Cerebellar cortex (tissue), 1 donor: ENCODE measurements at places on chromosomes 12 and 14.
A peak's percentile ranks its signal among the peaks of the same experiment; 100 is the strongest.

DNA sequence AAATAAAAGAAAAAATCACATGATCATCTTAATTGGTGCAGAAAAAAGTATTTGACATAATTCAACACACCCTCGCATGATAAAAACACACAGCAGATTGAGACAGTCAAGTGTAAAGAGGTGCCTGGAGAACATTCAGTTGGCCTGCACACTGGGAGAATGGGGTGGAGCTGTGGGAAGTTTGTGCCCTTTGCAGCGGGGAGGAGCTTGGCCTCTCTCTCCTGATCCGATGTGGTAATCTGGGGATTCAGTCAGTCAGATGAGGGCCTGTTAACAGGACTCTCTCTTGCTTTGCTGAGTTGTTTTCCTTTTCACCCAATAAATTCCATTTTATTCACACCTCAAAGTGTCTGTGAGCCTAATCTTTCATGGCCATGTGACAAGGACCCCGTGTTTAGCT lies 5.9 kb downstream of the SERPINA6 start:
- DNase-seq = no peak

DNA sequence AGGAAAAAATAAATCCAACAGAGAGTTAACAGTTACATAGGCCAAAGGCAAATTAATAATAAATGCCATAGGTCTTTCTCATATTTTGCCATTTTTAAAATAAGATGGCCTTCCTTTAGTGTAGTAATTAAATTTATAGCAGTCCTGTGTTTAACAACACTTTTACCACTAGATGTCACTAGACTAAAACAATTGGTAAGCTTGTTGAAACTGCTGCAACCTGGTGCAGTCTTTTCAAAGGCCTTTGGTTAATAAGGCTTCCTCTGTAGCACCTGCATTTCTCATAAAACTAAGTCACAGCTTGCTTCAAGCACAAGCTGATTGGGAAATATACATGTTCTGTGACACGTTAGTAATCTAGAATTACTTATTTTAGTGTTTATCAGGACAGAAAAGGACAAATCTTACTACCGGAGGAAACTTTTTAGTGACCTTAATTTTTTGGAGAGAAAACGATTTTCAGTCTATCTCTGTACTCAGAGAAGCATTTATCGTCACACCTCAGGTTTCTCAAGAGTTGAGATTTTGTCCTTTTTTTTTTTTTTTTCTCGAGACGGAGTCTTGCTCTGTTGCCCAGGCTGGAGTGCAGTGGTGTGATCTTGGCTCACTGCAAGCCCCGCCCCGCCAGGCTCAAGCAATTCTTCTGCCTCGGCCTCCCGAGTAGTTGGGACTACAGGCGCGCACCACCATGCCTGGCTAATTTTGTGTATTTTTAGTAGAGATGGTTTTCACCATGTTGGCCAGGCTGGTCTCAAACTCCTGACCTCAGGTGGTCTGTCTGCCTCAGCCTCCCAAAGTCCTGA lies 20.0 kb downstream of the BORCS5 start:
- peak; percentile 90 for DNase-seq

GRCh38 chr14:89621009-89621421 lies 204.0 kb upstream of the FOXN3 start:
- DNase-seq = no peak

DNA sequence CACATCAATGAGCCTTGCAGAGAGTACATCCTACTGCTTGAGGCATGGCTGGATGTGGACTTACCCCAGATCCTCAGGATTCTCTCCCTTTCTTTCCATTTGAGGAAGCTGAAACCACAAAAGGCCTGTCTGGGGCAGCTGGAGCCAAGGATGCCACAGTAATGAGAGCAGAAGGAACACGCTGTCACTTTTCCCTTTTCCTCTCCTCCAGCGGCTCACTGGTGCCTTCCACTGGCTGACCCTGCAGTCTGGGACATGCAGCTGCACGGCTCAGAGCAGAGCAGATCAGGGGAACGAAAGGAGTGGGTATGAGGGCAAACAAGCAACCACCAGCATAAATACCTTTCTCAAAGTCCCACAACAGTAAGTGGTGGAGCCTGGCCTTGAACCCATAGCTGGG lies 78.2 kb downstream of the GAS2L3 start:
- no peak for DNase-seq

DNA sequence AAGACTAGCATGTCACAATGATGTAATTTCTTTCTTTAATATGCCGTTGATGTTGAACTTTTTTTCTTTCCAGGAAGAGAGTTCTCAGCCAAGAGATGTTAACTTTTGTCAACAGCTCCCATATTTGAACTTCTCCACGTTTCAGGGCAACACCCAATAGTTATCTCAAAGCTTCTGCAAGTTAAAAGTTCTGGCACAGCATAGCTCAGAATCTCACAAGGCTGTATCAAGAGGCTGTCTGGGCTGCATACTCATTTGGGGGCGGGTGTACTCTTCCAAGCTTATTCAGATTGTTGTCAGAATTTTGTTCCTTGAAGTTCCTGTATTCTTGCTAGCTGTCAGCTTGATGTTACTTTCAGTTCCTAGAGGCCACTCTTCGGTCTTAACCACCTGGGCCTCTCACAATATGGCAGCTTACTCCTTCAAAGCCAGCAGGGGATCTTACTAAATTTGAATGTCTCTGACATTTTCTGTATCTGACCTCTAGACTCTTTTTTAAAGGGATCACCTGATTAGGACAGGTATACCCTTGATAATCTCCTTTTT lies 38.9 kb downstream of the KCNC2 start:
- no peak for DNase-seq

DNA sequence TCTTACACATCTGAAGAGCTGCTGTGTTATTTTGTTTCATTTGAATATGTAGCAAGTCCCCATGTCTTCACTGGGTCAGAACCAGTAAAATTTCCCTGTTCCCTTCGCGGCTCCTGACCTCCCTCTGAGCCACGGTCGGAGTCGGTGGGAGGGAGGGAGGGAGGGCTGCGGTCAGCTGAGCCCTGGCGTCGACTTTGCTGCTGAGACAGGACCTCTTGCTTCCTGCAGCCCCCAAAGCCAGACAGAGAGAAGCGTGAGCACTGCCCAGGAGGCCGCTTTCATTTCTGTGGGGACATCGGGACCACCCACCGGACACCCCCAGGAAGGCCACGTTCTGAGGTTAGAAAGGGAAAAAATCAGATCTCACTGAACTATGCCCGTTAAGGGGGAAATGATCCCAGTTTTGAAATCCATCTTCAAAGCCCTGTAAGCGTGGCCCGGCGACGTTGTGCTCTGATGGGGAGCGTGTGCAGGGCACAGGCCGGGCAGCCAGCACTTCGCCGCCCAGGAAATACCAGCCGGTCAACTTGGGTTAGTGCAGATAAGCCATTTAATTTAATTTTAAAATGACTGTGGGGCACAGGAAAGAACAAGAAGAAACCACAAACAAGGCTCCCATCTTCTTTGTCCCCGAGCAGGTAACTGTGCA lies 42.1 kb downstream of the NOC4L start:
- DNase-seq = no peak

- peak; percentile 30 for DNase-seq
These were observed 199.7 kb downstream of the ANO2 start for GRCh38 chr12:5745251-5745888.
